ENCODE measurements at places on chromosomes 12 and 14. TPM values are rescaled to one million over a fixed set of nuclear protein-coding genes. Genes with fewer than 3 reads are reported as not detected.

Gene SPIC
- total RNA-seq = not detected

Gene BBOF1
- total RNA-seq = not detected

Gene C1S
- 5.0 TPM for total RNA-seq

Gene SLC5A8
- 0.35 TPM for total RNA-seq

Gene DDX55
- total RNA-seq = 39.8 TPM

Gene ADAM21
- total RNA-seq = not detected

Gene FGF23
- total RNA-seq = 0.56 TPM

Gene RNASE4
- 2.0 TPM for total RNA-seq

Gene MANSC1
- total RNA-seq = 5.1 TPM

Gene PSMD9
- total RNA-seq = 48.2 TPM

Gene TAS2R46
- total RNA-seq = 5.0 TPM

Gene CD9
- total RNA-seq = 222 TPM

Gene SPTSSA
- total RNA-seq = 27.5 TPM

Gene BRAP
- 17.2 TPM for total RNA-seq

Gene MANSC4
- total RNA-seq = not detected

Gene SRRM4
- total RNA-seq = 0.63 TPM

Gene ACSS3
- total RNA-seq = 28.9 TPM

Gene TMEM52B
- not detected for total RNA-seq

Gene BDKRB2
- total RNA-seq = 0.54 TPM

Gene NANOG
- 134 TPM for total RNA-seq
